ENCODE measurements at places on chromosomes 7 and 10. TPM values are rescaled to one million over a fixed set of nuclear protein-coding genes. Genes with fewer than 3 reads are reported as not detected.

The GRID1 gene
- total RNA-seq = 6.9 TPM

The CCSER2 gene
- 62.7 TPM for total RNA-seq

The CHST15 gene
- 14.4 TPM for total RNA-seq

The POR gene
- 122 TPM for total RNA-seq

The PIK3CG gene
- total RNA-seq = 4.6 TPM

The ARHGEF35 gene
- total RNA-seq = 0.29 TPM

The CALML3 gene
- not detected for total RNA-seq

The CFTR gene
- not detected for total RNA-seq

The NUTM2B gene
- 0.41 TPM for total RNA-seq

The KCNMA1 gene
- 124 TPM for total RNA-seq

The PTN gene
- 87.9 TPM for total RNA-seq

The ADAM22 gene
- 6.9 TPM for total RNA-seq

The GRM3 gene
- not detected for total RNA-seq

The DNA2 gene
- total RNA-seq = 6.9 TPM

The FAS gene
- total RNA-seq = 14.4 TPM

The AMPH gene
- 0.51 TPM for total RNA-seq

The TMEM130 gene
- not detected for total RNA-seq

The MMRN2 gene
- total RNA-seq = 94.8 TPM

The ACBD7 gene
- total RNA-seq = 12.2 TPM

The CPA2 gene
- total RNA-seq = not detected

The ACSM6 gene
- not detected for total RNA-seq

The ABCB4 gene
- total RNA-seq = 1.1 TPM

The SLC26A5 gene
- total RNA-seq = 0.28 TPM

The ZNF12 gene
- total RNA-seq = 23.5 TPM

The VWDE gene
- 23.2 TPM for total RNA-seq

The UPK3B gene
- total RNA-seq = 2.0 TPM
